ENCODE measurements at places on chromosomes 7 and 10. TPM values are rescaled to one million over a fixed set of nuclear protein-coding genes. Genes with fewer than 3 reads are reported as not detected.
A peak's percentile ranks its signal among the peaks of the same experiment; 100 is the strongest.

GRCh38 chr7:130913639-130914553 is 179.9 kb upstream of the KLF14 start:
- no peak for DNase-seq

DNA sequence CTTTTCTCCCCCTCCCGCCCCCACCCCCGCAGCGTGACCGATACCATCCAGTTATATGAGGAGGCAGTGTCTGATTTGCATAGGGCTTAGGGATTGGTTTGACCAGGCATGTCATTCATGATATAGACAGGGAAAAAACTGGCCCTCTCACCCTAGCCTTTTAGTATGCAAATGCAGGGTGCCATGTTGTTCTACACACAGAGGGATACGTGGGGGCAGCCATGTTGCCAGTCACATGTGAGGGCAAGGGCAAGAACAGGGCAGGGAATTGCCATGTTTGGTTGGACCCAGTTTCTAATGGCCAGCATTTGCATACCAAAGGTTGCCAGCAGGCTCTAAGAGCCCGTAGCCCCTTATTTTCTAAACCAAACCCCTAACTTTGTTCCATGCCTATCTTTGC is 552.1 kb downstream of the SORCS1 start:
- no peak for DNase-seq

GRCh38 chr10:132543916-132544743 is 6.5 kb downstream of the INPP5A start:
- no peak for DNase-seq

The SYNPO2L gene
- total RNA-seq, result not detected

DNA sequence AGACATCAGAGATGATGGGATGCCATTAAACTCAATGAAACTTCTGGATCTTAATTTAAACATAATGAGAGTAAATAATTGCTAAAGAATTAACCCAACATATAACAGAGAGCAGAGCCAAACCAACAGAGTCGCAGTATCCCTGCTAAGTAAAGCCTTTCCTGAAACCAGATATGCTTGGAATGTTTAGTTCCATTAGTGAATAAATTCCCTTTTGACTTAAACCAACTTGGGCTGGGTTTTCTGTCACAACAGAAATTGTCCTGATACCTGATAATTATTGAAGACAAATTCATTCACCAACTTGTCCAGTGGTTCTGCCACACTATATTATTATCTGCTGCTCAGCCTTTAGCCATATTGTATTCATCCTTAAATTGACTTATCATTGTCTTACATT is 286.7 kb downstream of the FZD1 start:
- no peak for DNase-seq

- peak; percentile 24 for DNase-seq
Measured at GRCh38 chr10:110141185-110141584, 66.2 kb upstream of the MXI1 start.

DNA sequence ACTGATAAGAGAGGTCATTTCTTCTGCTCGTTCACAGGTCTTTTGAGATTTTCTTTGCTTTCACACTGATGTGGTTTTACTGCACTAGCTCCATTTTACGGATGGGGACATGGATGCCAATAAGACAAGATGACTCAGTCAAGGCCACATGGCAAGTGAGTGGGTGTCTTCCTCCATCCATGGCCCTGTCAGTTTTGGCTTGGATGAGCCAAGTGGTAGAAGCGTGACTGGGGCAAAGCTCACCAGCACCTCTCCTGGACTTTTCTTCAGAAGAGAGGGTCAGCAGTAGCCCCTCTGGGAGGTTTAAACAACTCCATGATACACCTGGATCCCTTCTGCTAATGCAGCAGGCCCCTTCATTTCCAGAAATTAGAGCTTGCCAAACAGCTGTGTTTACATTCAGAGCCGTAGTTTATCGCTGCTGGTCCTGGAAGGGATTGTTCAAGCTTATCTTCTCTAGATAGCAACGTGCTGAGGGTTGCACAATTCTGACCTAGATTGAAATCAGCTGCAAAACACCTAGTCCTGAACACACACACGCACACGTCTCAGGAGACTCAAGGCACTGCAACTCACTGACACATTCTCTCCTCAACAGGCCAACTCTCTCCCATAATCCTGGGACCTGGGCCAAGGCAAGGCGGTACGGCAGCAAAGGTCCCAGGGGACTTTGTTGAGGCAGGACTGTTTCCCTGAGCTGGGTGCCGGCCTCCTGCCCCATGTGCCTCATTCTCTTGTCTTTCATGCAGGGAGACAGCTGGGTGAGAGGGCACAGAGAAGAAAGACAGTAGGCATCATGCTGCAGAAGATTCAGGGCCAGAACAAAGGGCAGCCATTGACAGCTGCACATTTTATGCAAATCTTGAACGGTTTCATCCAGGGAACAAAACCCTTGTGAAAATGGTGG is 14.2 kb upstream of the PDCD4 start:
- DNase-seq, result peak; percentile 52

The C10orf67 gene
- total RNA-seq, result 0.21 TPM

Data from MCF 10A (cell line).